ENCODE measurements at places on chromosomes 16 and 17. TPM values are rescaled to one million over a fixed set of nuclear protein-coding genes. Genes with fewer than 3 reads are reported as not detected.

DNA sequence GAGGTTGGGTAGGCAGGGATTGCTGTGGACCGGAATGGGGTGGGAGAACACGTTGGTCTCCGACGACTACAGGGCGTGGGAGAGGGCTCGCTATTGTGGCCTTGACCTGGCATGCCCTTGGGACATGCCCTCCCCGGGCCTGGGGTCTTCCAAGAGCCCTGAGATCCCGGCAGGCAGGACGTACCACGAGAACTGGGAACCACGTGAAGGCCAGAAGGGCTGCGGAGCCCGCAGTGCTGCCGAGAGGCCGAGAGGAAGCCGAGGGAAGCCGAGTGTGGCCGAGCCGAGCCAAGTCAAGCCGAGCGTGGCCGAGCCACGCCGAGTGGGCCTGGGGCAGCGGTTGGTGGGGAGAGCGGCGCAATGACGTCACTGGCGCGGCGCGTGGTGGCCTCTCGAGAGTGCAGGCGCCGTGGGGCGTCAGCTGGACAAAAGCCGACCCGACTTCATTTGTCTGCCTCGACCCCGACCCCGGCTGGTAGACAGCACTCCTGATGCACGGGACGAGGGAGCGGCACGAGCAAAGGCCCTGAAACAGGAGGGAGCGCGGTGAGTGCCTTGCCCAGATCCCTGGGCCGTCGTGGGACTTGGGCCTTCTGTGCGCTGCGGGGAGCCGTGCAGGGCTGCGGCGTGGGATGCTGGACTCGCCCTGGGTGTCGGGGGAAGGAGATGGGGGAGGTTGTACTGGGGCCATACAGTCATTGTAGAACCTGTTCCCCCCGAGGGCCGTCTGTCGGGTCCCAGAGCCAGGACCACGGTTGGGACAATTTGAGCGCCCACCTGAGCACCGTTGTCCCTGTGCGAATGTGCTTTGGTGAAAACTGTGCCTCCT lies 6.6 kb downstream of the SOCS1 start:
- DNase-seq = no peak

- no peak for DNase-seq
These were observed 7.0 kb downstream of the PHF12 start for GRCh38 chr17:28944343-28944742.

DNA sequence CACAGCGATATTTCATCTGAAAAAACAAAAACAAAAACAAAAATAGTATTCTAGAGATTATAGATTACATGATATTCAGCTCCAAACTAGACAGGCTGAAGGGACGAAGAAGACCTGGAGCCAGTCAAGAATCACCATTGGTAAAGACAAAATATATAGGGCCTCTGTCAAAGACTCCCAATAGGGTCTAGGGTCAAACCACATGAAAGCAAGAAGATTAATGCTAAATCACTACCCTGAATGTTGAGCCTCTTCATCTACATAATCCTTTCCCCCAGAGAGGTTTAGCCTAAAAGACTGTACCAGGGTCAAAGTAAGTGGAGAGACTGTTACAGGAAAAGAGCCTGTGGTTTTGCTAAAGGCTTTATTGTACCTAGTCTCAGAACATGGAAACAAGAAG lies 10.8 kb upstream of the NME1 start:
- DNase-seq = no peak

- DNase-seq = no peak
These were observed 34.8 kb downstream of the CBFA2T3 start for GRCh38 chr16:88941913-88942909.

- DNase-seq = peak; percentile 61
These were observed 324.1 kb downstream of the ZFHX3 start for GRCh38 chr16:72723781-72724180.

The TNFRSF13B gene
- total RNA-seq = not detected

DNA sequence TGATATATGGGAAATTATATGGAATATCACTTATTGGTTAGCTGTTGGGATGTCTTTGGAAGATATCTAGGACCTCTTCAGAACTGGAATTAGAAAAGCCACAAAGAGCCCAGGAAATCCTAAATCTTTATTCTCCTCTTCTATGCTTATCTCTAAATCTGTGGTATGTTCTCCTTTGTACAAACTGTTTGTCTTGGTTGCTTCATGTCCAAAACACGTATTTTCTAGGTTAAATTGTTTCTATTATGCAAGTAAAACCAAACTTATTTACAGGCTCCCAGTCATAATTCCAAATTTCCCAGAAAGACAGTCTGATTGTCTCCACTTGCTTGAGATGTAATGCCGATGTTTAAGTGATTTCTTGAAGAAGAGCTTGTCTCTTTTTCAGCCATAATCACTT lies 650.9 kb downstream of the CDH11 start:
- no peak for DNase-seq

All from HT1080 (cell line).